ENCODE measurements at places on chromosomes 2 and 18.
A peak's percentile ranks its signal among the peaks of the same experiment; 100 is the strongest.

DNA sequence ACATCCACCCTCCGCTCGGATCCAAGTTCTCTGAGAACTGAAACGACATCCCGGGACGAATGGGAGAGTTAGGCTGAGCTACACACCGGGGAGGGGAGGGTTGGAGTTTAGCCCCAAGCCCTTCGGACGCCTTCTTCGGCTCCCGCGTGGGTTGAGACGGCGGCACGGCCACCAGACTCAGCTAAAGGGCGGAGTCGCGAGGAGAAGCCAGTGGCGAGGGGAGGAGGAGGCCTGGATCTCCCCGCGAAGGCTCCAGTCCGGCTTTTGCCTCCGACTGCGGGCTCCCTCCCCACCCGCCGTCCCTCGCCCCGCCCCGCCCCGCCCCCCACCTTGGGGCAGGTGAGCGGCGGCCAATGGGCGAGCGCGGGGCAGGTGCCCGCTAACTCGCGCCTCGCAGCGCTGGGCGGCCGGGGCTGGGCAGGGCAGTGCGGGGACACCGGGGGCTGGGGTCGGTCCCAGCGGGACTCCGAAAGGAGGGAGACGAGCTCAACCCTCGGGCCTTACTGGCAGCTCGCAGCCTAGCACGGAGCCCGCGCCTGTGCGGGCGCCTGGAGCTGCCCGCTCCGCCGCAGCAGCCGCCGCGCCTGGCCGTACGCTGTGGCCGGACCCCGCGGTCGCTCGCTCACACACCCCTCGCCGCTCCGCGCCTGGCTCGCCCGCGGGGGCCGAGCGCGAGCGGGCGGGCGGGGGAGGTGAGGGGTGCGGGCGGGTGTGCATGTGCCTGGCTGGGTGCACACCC, at the start of gene EMX1:
TSS of gene EMX1 (plus strand) at position 382 of the 739 bp plus-strand sequence. CDS start at position 716, 334 bp downstream.
- DNase-seq: peak; percentile 37

- DNase-seq: no peak
Observed at GRCh38 chr18:57220480-57220879, 73.6 kb downstream of the BOD1L2 start.

DNA sequence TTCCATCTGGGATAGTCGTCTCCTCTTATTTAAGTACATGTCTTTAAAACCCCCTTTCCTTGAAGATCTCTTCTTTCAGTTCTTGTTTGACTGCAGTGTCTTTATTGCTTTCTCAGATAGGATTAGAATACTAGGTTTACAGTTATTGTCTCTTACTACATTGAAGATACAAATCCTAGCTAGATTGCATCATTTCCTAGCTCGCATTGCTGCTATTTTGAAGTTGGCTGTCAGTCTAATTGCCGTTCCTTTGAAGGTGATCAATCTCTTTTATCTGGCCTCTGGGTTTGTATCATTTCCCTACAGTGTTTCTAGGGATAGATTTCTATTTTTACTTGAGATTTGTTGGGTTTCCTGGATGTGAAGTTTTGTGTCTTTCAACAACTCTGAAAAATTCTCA, 20.9 kb downstream of the ARMC9 start:
- no peak for DNase-seq

GRCh38 chr2:43345391-43345813, 119.0 kb upstream of the ZFP36L2 start:
- peak; percentile 5 for DNase-seq

DNA sequence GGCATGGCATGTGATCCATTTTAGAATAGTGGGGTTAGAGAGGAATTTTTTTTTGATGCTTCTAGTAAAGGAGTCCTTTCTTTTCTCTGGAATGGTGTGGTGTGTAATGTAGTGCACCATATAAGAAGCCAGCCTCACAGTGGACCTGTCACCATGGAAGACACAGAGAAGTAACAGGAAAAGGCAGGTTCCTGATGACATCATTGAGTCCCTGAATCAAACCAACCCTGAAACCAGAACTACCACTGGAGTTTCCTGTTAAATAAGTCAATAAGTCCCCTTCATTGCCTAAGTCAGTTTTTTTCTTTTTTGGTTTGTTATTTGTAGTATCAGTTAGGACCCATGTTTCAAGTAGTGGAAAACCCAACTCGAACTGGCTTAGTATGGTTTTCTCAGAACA, 11.9 kb downstream of the ADCYAP1 start:
- no peak for DNase-seq

DNA sequence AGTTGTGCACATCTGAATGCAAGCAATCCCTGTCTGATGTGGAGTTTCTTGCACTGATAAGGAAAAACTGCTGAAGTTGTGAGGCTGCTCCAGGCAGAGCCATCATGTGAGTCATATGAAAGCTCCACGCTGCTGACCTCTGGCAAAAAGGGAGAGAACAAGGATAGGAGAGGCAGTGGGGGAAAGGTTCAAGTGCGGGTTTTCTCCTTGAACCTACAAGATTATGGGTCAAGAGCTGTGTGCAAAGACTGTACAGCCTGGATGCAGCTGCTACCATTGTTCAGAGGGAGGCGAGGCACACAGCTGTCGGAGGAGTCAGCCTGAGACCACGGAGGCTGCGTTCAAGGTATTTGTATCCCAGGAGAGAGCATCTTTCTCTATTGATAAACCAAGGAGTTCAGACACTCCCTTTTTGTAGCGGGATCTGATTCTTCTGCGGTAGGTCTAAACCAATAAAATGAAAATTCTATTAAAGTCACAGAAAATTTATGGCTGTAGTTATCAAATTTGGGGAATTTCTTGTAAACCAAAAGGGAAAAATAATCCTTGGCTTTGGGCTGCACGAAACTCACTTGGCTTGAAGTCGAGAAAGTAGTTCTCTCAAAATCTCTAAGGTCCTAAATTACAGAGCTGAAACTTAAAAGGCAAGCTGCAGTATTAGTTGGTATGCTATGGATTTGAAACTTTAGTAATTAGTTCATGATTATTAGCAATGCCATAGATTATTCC, at the start of gene CDK15:
TSS of gene CDK15 (plus strand) at position 96 of the 729 bp plus-strand sequence. CDS start at position 224, 128 bp downstream.
- no peak for DNase-seq

DNA sequence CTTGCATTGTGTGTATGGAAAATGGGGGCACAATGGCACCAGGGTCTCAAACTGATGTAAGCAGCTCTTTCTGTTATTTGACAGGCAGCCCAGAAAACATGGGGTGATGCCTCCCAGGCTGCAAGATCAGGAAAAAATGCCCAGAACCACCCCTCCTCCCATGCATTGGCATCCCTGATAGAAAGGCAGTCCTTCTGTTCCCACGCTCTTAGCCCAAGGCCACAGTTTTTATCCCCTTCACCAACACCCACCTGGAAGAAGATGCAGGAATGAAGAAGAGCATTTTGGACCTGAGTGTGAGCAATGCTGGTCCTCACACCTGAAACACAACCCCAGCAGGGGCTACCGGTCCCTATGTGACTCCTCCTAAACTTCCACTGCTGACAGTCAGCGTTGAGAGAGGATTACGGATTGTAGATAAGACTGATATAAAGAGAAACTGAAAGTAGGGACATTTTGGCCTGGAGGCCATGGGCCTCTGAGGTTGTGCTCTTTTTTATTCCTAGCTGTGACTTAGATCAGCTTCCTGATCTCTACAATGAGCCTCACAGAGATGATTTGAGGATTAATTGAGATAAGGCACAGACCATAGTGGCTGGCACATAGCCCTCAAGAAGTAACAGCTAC, 386.0 kb upstream of the ATP5MC3 start:
- no peak for DNase-seq

- DNase-seq: no peak
Observed at GRCh38 chr18:52678551-52678950, 338.6 kb downstream of the DCC start.

- no peak for DNase-seq
Observed at GRCh38 chr2:54370405-54371104, 85.6 kb upstream of the SPTBN1 start.

DNA sequence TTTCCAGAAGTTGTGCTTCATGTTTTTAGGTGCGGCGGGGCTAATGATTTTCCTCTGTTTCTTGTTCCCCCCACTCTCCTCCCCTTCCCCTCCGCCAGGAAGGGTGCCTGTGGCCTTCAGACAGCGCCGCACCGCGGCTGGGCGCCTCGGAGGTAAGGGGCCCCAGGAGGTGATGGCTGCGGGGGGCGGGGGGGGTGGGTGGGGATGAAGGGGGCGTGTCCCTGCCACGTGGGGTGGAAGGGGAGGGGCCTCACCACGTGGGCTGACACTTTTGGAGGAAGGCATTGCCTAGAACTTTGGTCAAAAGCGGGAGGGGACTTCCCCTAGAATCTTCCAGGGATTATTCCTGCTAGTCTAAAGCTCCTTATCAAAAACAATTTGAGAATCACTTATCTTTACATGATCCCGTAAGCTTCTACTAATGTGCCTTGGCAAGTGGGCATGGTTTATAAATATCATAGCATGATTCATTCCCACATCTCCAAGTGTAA, 83.1 kb downstream of the FAM210A start:
- no peak for DNase-seq

GRCh38 chr2:216925636-216926366, 65.9 kb upstream of the TNP1 start:
- DNase-seq: peak; percentile 9

GRCh38 chr2:202605174-202605573, 29.6 kb upstream of the FAM117B start:
- no peak for DNase-seq

- no peak for DNase-seq
Observed at GRCh38 chr18:63708650-63709049, 5.9 kb downstream of the SERPINB11 start.

- peak; percentile 3 for DNase-seq
Observed at GRCh38 chr2:100422320-100423055, 5.0 kb upstream of the CHST10 start.

GRCh38 chr18:46352520-46353250, 248.5 kb downstream of the HAUS1 start:
- DNase-seq: no peak

- DNase-seq: no peak
Observed at GRCh38 chr2:234858145-234858544, 93.7 kb upstream of the SH3BP4 start.

- DNase-seq: no peak
Observed at GRCh38 chr2:2933426-2933825, 444.2 kb downstream of the EIPR1 start.

- DNase-seq: no peak
Observed at GRCh38 chr2:64696636-64697035, 42.9 kb upstream of the SERTAD2 start.

GRCh38 chr2:203758841-203759689, 52.6 kb downstream of the CD28 start:
- DNase-seq: no peak

- DNase-seq: no peak
Observed at GRCh38 chr2:111031546-111032478, 88.9 kb upstream of the BCL2L11 start.

GRCh38 chr2:186534406-186534805, 48.3 kb downstream of the ZC3H15 start:
- DNase-seq: no peak

DNA sequence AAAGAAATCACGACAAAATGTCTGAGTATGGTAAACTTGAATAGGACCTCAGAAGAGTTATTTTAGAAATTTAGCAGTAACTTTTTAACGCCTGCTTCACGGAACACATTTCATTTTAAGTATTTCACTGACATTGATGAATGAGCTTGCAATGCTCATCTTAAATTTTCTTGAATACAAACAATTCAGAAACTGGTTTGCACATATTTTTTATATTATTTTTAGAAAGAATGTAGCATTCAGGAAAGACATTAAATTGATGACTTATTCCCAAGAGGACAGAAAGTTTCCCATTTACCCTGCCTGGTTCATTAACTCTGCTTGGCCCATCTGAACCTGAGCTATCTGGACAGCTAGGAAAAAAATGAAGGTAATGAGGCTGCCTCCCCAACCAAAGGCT, 89.3 kb downstream of the MBD2 start:
- DNase-seq: no peak

GRCh38 chr18:9876867-9877654, 8.7 kb upstream of the TXNDC2 start:
- DNase-seq: no peak

DNA sequence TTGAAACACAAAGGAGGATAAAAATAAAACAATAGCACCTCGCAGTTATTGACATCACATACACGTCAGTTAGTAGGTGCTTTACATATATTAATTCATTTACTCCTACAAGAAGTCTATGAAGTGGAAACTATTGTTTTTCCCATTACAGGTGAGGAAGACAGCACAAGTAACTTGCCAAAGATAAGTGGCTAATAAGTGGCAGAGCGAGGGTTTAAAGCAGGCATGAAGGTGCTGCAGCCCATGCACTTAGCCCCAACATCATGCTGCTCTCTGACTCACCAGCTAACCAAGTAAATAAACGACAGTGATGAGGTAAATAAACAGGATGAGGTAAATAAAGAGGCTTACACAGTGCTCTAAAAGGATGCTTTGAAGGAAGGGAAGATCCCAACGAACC, 498.6 kb upstream of the ZEB2 start:
- DNase-seq: no peak

GRCh38 chr2:138620431-138620830, 118.9 kb downstream of the SPOPL start:
- DNase-seq: no peak

GRCh38 chr2:86808315-86809161, 17.8 kb upstream of the CD8A start:
- peak; percentile 79 for DNase-seq

DNA sequence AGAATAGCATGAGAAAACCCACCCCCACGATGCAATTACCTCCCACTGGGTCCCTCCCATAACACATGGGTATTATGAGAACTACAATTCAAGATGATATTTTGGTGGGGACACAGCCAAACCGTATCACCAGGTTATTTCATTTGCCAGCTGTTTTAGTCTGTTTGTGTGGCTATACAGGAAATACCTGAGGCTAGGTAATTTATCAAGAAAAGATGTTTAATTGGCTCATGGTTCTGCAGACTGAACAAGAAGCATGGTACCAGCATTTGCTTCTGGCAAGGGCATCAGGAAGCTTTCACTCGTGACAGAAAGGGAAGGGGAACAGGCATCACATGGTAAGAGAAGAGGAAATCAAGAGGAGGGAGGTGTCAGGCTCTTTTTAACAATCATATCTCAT, 329.2 kb downstream of the GULP1 start:
- no peak for DNase-seq

GRCh38 chr2:150109912-150110311, 377.6 kb downstream of the RND3 start:
- DNase-seq: no peak

- no peak for DNase-seq
Observed at GRCh38 chr2:24515335-24515734, 24.3 kb downstream of the NCOA1 start.
